Left ventricle myocardium inferior (tissue), 1 donor: ENCODE measurements at places on chromosomes 12 and 14.

DNA sequence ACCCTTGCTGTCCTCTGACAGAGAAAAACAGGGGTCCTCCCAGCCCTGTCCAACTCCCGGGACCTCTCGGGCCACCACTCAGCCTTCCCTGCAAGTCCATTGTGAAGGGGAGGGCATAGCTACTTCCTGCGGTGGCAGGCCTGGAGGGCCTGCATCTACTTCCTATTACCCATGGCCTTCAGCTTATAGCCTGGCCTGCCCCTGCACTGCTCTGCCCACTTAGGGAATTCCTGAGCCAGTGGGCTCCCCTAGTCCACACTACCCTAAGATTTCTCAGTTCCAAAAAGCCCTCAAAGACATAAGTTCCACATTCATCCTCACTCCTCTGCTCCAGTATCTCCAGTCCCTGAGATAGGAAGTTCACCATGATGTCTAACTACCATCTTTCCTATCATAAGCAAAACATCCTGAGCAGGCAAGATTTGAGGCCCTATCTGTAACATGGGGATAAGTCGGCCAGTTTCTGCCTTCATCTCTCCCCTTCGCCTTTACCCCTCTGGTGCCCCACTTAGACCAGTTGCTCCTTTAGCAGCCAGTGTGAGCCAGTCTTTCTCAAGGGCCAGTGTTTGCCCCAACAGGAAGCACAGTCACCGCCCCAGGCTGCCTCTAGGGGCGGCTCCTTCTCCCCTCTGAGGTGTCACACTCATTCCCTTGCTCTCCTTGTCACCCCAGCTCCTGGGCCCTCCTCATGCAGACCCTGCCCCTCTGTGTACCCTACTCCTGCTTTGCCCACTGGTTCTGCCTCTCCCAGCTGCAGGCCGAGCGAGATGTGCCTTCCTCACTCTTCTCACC is 10.9 kb downstream of the HDAC7 start:
- DNase-seq: no peak

DNA sequence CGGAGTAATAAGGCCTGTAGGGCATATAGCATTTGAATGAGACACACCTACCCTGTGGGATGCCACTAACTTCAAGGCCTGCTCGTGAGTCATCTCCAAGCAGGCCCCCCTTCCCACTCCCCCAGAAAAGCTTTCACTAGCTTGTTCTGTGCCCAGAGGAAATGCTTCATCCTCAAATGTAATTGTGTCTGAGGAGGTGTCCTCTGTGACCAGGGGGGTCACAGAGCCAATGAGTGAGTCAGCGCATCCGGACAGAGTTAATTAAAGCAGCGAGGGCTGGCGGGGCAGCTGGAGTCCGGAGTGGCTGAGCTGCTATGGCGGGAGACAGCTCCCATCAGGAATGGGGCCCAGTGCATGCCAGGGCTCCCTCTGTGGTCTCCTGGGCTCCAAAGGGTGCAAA is 27.0 kb upstream of the ESRRB start:
- peak; percentile 25 for DNase-seq

DNA sequence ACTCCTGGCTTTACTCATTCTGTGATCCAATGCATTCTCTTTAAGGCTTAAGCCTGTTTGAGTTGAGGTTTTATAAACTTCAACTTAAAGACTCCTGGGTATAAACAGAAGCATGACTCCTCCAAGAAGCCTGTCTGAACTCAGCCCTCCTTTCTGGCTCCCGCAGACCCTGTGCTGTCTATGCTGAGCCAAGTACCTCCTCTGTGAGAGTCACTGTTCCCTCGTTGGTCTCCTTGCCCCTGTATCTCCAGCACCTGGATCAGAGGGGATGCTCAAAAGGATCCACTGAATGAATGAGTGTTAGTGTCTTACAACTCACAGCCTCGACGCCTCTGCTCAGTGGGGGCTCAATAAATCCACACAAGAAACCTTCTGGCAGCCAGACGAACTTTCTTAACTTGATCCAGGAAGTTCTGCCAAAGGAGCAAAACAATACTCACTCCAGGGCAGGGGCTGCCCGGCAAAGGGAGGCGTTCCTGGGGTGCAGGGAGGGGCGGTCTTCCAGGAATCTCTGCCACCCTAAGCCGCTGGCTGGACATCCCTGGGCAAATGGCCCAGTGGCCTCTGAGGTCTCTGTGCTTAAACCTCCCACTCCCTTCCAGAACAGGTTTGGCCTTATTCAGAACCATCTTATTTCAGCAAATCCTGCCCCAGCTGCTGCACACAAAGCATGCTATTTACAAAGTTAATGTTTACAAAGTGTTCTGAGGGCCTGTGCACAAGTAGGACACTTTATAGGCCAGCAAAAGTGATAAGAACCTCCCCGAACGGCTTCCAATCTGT is 32.9 kb downstream of the MAP1LC3B2 start:
- DNase-seq: peak; percentile 25

GRCh38 chr12:112837629-112838197 is 46.2 kb downstream of the RPH3A start:
- DNase-seq: no peak

DNA sequence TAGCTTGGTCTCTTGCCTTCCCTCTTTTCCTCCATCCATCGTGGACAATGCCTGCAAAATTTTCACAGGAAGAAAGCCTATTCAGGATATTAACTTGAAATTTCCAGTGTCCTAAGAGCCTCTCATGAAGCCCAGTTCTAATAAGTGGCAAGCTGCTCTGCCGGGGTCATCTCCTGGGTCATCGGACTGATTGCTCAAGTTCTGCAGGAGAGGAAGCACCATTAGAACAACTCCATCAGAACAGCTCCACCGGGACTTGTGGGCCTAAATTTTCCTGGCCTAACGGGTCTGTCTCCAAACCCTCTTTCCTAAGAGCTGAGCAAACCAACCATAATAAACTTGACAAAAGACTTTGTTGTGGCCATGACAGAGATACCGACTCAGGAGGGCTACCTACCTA is 13.9 kb downstream of the ERG28 start:
- DNase-seq: no peak

GRCh38 chr12:58916921-58917511 is 3.3 kb downstream of the LRIG3 start:
- no peak for DNase-seq

DNA sequence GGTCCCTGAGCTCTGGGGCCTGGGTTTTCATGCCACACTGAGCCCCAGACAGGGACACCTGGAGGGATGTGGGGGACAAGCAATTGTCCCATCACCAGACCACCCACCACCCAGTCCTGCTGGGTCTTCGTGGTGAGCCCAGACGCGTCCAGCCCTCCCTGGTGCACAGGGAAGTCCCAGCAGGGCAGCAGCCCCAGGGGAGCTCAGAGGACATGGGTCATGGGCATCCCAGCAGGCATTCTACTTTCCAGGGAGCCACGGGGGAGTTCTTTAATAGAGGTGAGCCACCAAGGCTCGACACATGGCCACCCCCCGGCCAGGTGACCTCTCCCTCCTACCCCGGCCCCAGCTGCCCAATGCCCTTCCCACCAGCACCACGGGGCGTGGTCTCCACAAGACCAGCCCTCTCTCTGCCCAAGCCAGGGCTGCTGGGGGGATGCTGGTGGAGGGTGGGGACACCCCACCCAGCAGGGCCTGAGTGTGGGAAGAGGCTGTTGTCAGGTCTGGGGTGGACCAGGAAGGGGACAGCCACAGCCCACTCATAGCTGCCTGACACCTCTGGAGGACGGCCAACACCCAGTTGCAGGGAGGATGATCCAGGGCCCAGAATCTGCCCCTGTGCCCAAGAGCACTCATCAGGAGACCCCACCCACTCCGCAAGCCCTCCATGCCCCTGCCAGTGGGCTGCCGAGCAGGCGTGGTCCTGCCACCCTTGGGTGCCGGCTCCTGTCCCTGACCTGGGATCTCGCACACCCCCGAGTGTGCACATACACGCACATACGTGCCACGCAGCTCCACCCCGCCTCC is 14.1 kb downstream of the AKT1 start:
- no peak for DNase-seq

- no peak for DNase-seq
These were observed 189.5 kb downstream of the TTC8 start for GRCh38 chr14:89013698-89014568.

DNA sequence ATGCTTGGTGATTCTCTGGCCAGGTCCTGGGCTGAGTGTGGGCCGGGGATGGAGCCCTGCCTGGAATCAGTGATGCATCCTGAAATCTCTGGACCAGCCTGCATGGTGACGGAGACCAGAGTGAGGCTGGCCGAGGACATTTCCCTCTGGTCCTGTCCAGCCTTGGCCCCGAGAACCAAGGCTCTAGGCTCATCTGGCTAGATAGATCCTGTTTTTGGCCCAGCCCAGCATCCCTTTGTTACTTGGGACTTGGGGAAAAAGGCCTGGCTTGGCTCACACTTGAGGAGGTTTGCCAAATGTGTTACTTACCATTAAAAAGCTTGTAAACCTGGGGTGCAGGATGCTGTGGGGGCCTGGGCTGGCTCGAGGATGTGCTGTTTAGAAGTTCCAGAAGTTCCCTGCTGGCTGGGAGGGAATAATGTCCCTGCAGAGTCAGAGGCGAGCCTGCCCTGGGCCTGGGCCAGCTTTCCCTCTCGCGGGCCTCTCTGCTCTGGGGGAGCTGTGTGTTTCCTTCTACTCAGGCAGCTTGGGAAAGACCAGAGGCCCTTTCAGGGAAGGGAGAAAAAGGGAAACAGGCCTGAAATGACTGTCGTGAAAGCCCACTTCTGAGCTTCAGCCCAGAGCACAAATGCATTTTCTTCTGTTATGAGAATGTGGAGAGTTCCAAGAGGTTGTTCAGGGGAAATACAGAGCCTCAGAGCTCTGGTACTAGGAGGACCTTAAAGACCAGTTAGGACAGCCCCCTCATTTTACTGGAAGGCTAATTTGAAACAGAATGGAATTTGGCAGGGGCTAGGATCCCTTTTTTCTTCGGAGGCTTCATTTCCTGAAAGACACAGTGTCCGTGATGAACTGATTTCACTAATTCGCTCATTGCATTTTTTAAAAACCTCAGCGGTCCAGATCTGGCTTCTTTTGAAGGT is 47.2 kb upstream of the CTDSP2 start:
- peak; percentile 93 for DNase-seq

DNA sequence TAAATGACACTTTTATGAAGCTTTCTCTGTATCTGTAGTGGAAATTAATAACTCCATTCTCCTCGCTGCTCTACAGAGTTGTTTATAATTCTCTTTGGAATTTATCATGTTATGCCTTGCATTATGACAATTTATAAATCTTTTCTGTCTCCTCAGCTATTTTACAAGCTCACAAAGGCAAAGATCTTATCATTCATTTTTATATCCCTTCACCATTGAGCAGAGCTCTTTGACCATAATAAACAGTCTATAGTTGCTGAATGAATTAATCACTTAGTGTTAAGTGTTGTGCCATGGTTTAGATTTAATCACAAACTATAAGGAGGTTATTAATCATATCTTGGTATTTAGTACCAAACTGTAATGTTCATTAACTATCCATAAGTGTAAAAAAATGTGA is 126.4 kb downstream of the NAV3 start:
- no peak for DNase-seq

GRCh38 chr14:89093083-89093730 is 268.8 kb downstream of the TTC8 start:
- DNase-seq: no peak

DNA sequence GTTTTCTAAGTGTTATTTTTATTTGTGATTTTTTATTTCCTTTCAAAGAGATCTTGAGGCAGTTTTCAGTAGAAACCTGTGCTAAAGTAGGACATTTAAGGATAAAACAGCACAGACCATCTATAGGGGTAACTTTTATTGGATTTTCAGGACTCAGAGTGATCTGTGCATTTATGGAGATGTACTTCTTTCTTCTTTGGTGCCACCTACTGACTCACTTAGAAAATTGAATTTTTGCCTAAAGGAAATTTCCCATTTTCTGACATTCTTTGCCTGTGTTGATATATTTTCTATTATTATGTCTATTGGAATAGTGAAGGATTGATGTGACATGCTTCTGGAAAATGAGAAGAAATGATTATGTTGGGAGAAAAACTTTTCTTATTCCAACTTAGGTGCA is 113.0 kb downstream of the UNC79 start:
- DNase-seq: no peak

DNA sequence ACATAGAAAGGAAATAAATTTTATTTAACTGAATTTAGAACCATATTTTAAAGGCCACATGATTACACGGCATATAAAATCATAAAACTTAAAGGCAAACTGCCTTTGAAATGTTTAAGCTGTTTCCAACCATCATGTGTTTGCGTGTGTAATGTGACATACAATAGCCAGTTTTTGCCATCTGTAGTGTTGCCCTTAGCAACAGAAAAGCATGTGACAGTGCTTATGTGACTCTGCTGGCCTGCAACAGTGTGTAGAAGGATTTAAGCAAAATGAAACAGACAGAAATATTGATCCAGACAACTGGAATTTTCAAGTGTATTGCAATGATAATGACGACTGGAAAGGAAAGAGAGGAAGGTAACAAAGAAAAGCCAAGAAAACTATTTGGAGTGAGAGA is 49.5 kb downstream of the TSPAN19 start:
- no peak for DNase-seq

GRCh38 chr14:87041290-87042020 is 951.5 kb downstream of the GALC start:
- no peak for DNase-seq
